ENCODE measurements at places on chromosomes 4 and X. TPM values are rescaled to one million over a fixed set of nuclear protein-coding genes. Genes with fewer than 3 reads are reported as not detected.

TSPAN6 gene
- 0.41 TPM for total RNA-seq

LRRC66 gene
- total RNA-seq, result 0.14 TPM

SOD3 gene
- total RNA-seq, result not detected

ARHGAP6 gene
- not detected for total RNA-seq

CFAP299 gene
- total RNA-seq, result not detected

DNA sequence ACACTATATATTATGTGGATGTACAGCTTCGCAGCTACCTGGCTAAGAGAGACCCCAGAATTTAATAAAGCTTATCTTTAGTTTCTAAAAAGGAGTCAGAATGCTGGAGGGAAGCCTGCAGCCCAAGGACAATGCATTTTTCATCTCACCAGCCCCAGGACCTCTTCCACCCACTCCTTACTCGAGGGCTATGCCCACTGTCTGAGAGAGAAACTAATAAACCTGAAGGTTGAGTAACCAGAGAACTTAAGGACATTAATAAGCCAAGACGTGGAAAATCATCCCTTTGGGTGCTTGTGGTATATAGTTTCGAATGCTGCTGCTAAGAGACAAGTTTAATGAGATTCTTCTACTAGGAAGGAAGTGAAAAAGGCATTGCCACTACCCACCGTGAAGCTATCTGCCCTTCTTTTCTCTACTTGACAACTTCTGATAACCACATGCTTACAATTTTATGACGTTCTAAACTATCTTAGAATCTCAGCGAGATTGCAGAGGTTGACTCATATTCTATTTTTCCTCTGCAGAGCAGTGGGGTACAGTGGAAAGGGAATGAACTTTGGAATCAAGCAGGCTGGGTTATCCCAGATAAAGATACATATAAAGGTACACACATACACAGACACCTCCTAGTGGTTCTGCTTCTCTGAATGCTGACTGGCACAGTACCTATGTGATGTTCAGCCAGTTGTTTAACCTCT, 3.3 kb downstream of the RELL1 start:
- peaks cover 5% of the 10 kb centered on the region for H3K36me3 ChIP-seq
- DNase-seq, result no peak
- H3K4me3 ChIP-seq, result no peak overlapping the region
- peaks cover 44% of the 10 kb centered on the region for H3K4me1 ChIP-seq
- no peaks in the 10 kb centered on the region for H3K27me3 ChIP-seq

DNA sequence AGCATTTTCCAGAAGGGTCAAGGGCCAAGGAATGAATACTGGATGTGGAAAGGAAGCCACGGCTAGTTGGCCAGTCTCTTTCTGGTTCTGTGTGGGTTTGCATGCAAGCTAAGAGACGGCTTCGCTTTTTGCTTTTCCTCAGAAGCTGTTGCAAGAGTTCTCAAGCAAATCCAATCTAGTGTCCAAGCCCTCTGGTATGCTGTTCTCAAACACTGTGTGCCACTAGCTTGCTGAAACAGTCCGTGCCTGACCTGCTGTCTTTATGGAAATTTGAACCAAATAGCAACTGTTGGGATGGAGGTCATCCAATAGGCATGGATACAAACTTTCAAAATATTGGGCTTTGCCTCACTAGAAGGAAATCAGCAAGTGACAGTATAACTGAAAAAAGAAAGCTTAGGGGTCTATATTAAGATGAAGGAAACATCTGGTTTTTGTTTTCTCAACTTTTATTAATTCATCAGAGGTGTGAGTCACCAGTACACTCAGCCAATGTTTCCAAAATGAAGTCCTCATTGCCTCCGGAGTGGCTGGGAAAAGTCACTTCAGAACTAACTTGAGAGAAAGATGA, 70.5 kb downstream of the SLC9A6 start:
- H3K27me3 ChIP-seq, result no peaks in the 10 kb centered on the region
- no peak overlapping the region for H3K4me3 ChIP-seq
- no peaks in the 10 kb centered on the region for H3K36me3 ChIP-seq

GRCh38 chr4:174215961-174216680, 67.3 kb downstream of the FBXO8 start:
- peaks cover 74% of the 10 kb centered on the region for H3K27me3 ChIP-seq
- no peak overlapping the region for H3K27ac ChIP-seq
- no peaks in the 10 kb centered on the region for H3K36me3 ChIP-seq
- DNase-seq, result no peak
- H3K4me3 ChIP-seq, result no peak overlapping the region

GRCh38 chrX:39773150-39773549, 324.6 kb downstream of the BCOR start:
- no peaks in the 10 kb centered on the region for H3K27me3 ChIP-seq
- no peak for DNase-seq
- H3K36me3 ChIP-seq, result no peaks in the 10 kb centered on the region
- H3K4me1 ChIP-seq, result peaks cover 48% of the 10 kb centered on the region
- peak overlapping the region; percentile 94 for H3K27ac ChIP-seq
- H3K4me3 ChIP-seq, result peak overlapping the region; percentile 24

GRCh38 chrX:15864023-15864422, 9.4 kb upstream of the AP1S2 start:
- no peak for DNase-seq
- H3K4me3 ChIP-seq, result no peak overlapping the region
- H3K36me3 ChIP-seq, result no peaks in the 10 kb centered on the region
- H3K27ac ChIP-seq, result no peak overlapping the region

DNA sequence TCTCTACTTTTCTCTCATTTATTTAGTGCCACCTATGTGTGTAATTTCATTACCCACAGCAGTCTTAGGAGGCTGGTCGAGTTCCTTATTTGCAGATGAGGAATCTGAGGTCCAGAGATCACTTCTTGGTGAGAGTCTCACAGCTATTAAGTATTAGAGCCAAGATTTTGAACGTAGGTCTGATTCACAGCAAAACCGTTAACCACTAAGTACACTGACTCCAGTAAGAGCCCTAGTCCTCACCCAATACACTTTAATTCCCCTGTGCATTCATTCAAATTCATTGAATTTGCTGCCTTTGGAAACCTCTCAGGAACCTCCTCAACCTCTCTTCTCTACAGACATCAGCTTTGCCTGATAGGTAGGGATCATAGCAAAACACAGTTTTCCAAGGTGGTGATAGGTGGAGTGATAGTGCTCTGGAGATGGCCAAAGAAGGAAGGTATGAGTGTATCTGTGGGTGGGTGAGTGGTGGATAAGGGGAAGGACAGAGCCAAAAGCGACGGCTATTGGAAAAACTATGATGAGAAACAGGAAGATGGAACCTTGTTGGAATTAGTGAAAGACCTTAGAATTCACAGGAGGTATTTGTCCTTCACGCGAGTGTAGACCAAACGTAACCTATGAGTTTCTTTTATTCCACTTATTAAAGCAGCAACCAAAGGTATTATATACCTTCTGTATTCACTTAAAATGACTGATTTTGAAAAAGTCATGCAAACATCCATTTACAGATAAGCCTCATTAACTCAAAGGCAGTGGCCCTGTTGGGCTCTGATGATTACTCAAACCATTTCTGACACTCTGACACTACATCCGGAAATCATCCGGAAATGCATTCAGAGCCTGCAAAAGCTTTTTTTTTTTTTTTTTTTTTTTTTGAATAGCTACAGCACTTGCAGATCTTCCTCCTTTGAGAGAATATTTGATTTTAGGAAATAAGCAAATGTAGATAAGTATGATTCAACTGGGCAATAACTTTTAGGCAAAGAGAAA, 6.3 kb downstream of the FMR1 start:
- H3K4me1 ChIP-seq, result peaks cover 62% of the 10 kb centered on the region
- peak overlapping the region; percentile 67 for H3K4me3 ChIP-seq
- H3K27me3 ChIP-seq, result no peaks in the 10 kb centered on the region

- peaks cover 3% of the 10 kb centered on the region for H3K27me3 ChIP-seq
- peaks cover 1% of the 10 kb centered on the region for H3K36me3 ChIP-seq
- H3K27ac ChIP-seq, result peak overlapping the region; percentile 82
- DNase-seq, result peak; percentile 18
- peaks cover 10% of the 10 kb centered on the region for H3K4me1 ChIP-seq
These were observed 391 bp upstream of the PHKA1 start for GRCh38 chrX:72714478-72714916.

- H3K27ac ChIP-seq, result no peak overlapping the region
- no peak for DNase-seq
- no peaks in the 10 kb centered on the region for H3K4me1 ChIP-seq
These were observed 198.2 kb upstream of the LDB2 start for GRCh38 chr4:17096692-17097091.

- H3K4me3 ChIP-seq, result no peak overlapping the region
- no peaks in the 10 kb centered on the region for H3K36me3 ChIP-seq
- H3K4me1 ChIP-seq, result no peaks in the 10 kb centered on the region
- DNase-seq, result no peak
These were observed 753.5 kb downstream of the PDHA2 start for GRCh38 chr4:96593422-96593821.

DNA sequence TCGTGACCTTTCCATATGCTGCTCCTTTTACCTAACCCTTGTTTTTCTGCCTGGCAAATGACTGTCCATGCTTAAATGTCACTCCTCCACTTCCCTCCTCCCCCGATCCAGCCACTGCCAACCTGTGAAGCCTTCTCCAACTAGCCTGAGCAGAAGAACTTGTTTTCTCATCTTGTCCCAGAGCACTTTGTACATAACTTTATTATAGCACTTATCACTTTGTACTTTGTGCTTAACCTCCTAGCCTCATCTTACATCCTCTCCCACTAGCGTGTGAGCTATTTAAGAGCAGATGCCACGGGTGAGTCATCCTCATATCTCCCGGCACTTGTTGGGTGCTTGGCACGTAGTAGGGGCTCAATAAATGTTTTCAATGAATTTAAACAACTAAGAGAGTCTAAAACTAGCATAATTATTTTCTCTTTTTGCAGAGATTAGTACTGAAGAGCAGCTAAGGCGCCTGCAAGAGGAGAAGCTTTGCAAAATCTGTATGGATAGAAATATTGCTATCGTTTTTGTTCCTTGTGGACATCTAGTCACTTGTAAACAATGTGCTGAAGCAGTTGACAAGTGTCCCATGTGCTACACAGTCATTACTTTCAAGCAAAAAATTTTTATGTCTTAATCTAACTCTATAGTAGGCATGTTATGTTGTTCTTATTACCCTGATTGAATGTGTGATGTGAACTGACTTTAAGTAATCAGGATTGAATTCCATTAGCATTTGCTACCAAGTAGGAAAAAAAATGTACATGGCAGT, 46.9 kb downstream of the XIAP start:
- no peak for DNase-seq
- no peak overlapping the region for H3K4me3 ChIP-seq
- peaks cover 17% of the 10 kb centered on the region for H3K4me1 ChIP-seq
- peaks cover 16% of the 10 kb centered on the region for H3K36me3 ChIP-seq

GRCh38 chr4:141645611-141646340, 9.4 kb downstream of the IL15 start:
- H3K27ac ChIP-seq, result no peak overlapping the region
- H3K36me3 ChIP-seq, result no peaks in the 10 kb centered on the region
- peaks cover 5% of the 10 kb centered on the region for H3K27me3 ChIP-seq

GRCh38 chr4:72843466-72843865, 226.1 kb downstream of the COX18 start:
- H3K4me1 ChIP-seq, result no peaks in the 10 kb centered on the region
- H3K27me3 ChIP-seq, result peaks cover 10% of the 10 kb centered on the region
- H3K36me3 ChIP-seq, result no peaks in the 10 kb centered on the region
- no peak for DNase-seq
- no peak overlapping the region for H3K27ac ChIP-seq

- peaks cover 52% of the 10 kb centered on the region for H3K36me3 ChIP-seq
- H3K27me3 ChIP-seq, result no peaks in the 10 kb centered on the region
- H3K4me1 ChIP-seq, result no peaks in the 10 kb centered on the region
- no peak overlapping the region for H3K4me3 ChIP-seq
These were observed 31.8 kb downstream of the WDR1 start for GRCh38 chr4:10084651-10085358.

- H3K4me1 ChIP-seq, result no peaks in the 10 kb centered on the region
- H3K27ac ChIP-seq, result no peak overlapping the region
- no peak overlapping the region for H3K4me3 ChIP-seq
- DNase-seq, result no peak
These were observed 82.8 kb downstream of the PHOX2B start for GRCh38 chr4:41665636-41666207.

- no peaks in the 10 kb centered on the region for H3K36me3 ChIP-seq
- DNase-seq, result no peak
- H3K4me3 ChIP-seq, result no peak overlapping the region
- H3K27ac ChIP-seq, result no peak overlapping the region
- no peaks in the 10 kb centered on the region for H3K4me1 ChIP-seq
These were observed 105.6 kb upstream of the SMIM31 start for GRCh38 chr4:164648151-164648848.

DNA sequence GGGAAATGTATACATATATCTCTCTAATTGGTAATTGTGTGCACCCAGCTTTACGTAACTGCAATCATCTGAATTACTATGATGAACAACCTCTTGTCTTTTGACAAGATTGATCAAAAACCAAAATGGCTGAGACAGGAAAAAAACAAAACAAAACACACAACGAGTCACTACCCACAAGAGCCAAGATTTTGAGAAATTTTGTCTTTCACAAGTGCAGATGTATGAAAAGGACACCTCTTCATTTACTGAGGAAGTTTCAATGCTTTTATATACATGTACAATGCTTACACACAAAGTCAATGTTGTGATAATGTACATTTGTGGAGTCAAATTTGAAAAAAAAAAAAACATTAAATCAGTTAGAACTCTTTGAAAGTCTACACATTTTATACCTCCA, 224.6 kb downstream of the SCFD2 start:
- DNase-seq, result no peak
- H3K36me3 ChIP-seq, result peaks cover 46% of the 10 kb centered on the region
- H3K27me3 ChIP-seq, result no peaks in the 10 kb centered on the region
- H3K4me1 ChIP-seq, result peaks cover 36% of the 10 kb centered on the region

DNA sequence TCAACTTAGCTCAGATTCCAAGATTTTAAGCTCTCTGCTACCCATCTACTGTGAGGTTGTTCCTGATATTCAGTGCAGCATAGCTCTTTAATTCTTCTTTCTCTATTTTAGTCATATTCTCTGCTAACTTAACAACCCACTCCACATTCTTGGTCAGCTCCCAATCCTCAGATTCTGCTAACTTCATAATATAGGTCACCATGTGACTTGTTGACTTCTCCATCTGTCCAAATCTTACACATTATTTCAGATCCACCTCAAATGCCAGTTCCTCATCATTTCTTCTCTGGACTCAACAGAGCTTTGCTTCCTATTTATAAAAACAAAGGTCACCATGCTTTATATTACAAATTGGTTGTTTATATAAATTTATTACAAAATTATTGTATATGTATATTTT, 29.3 kb upstream of the RXFP1 start:
- no peaks in the 10 kb centered on the region for H3K4me1 ChIP-seq
- H3K36me3 ChIP-seq, result no peaks in the 10 kb centered on the region
- no peak overlapping the region for H3K4me3 ChIP-seq
- H3K27me3 ChIP-seq, result peaks cover 10% of the 10 kb centered on the region
- no peak for DNase-seq
